Right atrium auricular region (tissue), 2 donors: ENCODE measurements at places on chromosomes 5 and 9.

DNA sequence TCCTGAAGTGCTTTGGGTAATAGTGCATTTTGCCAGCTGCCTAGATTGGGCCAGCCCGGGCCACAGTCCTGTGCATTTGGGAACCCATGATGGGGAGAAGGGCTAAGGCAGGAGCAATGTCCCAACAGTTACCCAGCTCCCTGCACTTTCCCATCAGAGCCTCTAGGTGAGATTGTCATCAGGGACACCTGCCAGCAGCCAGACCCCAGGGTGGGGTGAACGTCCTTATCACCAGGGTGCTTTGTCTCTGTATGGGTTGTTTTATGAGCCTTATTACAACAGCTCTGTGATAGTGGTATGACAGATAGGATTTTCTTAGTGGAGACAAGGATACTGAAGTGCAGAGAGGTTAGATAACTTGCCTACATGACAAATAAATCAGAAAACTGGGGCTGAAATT, 365.7 kb downstream of the OSTF1 start:
- no peak for DNase-seq

DNA sequence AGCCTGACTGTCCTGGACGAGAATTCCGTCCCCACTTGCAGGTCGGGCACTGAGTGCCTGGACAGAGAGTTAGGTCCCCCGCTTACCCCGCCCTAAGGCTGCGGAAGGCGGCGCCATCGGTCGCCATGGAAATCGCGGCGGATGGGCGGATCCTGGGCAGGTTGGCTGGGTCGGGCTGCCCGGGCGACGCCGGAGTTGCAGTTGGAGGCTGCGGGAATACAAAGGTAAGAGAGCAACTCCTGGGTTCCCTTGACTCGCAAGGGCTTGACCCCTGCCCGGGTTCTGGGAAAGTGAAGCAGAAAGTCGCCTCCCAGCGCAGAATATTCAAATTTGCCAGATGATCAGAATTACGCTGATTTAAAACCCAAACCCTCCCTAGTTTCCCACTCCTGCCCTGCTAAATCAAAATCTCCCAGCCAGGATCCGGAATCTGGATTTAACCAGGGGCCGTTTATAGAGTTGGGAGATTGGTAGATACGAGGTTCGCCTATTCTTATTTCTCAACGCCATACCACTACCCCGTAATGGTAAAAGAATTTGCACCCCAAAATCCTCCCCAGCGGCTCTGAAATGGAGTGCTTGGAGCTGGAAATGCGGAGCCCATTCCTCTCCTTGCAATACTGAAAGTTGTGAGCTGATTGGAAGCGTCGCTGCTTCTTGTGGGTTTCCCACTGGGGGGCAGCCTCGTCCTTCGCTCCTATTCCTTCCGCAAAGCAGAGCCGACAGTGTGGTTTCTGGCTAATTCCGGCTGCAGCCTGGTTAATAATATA, 156.4 kb upstream of the RASEF start:
- DNase-seq, result peak; percentile 78

DNA sequence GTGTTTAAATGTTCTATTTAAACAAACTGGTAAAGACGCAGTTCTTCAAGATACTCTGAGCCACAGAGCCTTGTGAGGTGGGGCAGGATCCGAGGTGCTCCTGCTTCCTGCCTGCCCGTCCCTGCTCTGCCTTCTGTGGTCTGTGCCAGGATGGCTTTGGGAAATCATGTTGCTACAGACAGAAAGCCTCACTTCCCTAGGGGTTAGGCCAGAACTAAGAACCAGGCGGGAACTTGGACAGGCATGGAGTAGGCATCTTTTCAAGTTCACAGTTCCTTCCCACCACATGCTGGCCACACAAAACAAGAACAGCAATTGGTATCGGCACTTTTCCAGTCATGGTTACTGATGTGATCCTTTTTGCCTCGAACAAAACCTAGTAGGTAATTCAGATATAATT, 67.7 kb upstream of the SPOCK1 start:
- DNase-seq, result no peak

DNA sequence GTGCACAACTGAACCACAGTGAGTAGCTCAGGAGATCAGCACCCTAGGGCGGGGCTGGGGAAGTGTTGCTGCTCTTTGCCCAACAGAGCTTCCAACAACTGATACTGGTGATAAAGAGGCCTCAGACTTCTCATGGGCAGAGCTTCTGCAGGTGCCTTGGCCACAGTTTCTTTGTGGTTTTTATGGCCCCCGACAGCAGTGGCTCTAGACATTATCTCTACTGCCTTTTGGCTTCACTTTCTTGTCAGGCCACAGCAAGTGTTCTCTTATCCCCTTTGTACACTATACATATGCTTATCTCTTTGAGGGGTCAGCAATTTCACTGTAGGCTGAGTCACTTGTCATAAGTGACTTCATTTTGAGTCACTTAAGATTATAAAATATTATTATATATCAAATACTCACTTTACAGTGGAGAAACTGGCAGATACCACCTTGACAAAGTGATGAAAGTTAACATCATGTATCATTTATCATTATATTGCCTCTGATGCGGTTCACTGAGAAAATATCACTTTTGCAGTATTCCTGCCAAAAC, 90.9 kb upstream of the COX7C start:
- DNase-seq, result no peak

GRCh38 chr5:40441733-40442132, 238.0 kb upstream of the PTGER4 start:
- DNase-seq, result no peak

DNA sequence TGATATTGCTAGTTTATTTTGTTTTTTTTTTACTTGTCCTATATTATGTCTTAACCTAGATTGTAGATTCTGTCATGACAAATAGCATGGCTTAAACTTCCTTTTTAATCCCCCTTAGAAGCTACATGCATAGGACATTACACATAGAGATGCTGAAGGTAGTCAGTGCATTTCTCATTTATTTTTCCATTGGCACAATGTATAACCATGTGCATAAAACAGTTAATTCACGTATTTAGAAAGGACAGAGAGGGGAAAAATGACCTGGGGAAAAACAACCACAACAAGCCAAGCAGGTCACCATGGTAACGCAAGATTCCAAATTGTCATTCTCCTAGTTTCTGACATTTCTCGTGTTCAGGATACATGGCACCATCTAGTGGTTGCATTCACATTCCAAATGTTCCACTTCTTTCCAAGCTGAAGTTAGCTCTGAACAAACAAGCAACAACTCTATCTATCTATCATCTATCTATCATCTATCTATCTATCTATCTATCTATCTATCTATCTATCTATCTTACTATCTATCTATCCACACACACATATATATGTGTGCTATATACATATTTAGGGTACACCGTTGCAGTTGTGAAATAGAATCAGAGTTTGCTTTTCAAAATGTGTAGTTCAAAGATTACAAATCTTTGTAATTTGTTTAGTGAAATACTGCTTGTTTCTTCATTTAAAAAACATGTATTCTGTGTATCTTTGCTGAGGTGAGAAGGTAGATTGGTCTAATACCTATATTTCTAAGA, 487.2 kb upstream of the ST8SIA4 start:
- no peak for DNase-seq

DNA sequence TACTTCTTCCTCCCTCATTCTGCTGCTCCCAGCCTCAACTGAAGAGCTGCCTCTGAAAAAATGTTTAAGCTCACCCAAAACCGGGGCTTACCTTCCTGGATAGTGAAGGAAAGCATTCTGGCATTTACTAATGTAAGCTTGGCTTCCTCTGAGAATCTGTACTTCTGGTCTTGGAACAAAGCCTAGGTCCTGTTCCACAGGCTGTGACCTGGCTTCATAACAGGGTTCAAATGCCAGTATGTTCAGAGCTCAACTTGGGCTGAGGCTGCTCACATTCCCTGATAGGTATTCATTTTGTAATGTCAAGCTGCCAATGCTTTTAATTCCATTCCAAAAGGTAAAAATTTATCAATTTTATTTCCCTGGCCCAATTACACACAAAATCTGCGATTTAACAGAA, 411.7 kb upstream of the KCNN2 start:
- no peak for DNase-seq

- DNase-seq, result peak; percentile 83
These were observed 546 bp downstream of the DNAJB5 start for GRCh38 chr9:34989946-34990635.

GRCh38 chr5:159319363-159319762, 10.9 kb downstream of the IL12B start:
- DNase-seq, result no peak

GRCh38 chr9:16627967-16628366, 242.5 kb downstream of the BNC2 start:
- DNase-seq, result peak; percentile 67

DNA sequence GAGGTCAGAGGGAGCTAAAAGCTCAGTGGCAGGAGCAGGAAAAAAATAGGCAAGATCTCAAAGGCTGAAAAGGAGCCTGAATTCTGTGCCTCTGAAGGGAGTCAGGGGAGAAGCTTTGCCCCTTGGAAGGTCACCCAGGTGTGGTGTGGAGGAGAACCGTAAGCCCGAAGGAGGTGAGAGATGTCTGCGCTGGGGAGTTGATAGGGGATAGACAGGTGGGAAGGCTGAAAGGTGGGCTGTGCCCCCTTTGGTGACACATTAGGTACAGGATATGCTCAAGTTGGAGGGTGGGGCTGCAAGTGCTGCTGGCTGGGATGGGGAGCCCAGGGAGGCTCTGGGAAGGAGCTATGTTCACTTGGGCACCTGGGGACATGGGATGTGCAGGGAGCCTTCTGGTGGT, 217.7 kb downstream of the PAX5 start:
- no peak for DNase-seq

- no peak for DNase-seq
These were observed 576.1 kb downstream of the LRRC70 start for GRCh38 chr5:63154476-63155309.

DNA sequence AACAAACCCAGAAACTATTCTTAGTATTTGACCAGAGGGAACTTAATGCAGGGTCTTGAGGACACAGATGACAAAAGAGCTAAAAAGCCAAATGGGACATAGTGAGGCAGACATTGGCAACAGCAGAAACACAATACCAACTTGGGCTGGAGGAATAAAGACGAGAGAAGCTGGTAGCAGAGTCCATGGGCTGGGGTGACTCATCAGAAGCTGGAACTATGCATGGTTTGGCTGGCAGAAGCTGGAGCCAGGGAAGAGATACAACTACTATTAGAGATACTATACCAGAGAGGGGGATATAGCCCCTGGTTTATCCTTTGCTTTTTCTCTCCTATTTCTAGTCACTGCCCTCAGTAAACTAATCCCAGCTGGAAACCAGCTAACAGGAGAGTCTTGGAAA, 29.2 kb upstream of the DPYSL3 start:
- no peak for DNase-seq

GRCh38 chr9:132982458-132982857, 4.0 kb downstream of the GFI1B start:
- no peak for DNase-seq

- peak; percentile 21 for DNase-seq
These were observed 54.4 kb upstream of the CTSL start for GRCh38 chr9:87671478-87671877.

DNA sequence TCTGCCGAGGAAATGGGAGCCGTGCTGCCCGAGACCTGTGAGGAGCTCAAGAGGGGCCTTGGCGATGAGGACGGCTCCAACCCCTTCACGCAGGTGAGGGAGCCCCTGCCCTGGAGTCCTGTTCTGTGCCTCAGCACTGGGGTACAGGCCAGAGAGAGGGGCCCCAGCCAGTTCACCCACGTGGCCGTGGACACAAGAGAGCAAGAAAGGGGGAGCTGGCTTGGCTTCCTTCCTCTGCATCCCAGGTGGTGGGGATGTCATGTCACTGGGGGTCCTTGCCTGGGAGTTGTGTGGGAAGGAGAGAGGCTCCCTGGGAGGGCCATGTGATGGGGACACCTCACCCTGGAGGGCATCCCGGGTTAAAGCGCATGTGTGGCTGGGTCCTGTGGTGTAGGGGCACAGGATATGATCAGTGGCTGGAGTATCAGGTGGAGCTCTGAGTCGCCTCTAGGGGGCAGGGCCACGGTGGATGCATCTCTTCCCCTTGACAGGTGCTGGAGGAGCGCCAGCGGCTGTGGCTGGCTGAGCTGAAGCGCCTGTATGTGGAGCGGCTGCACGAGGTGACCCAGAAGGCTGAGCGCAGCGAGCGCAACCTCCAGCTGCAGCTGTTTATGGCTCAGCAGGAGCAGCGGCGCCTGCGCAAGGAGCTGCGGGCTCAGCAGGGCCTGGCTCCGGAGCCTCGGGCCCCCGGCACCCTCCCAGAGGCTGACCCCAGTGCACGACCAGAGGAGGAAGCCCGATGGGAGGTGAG, 7.5 kb downstream of the N4BP3 start:
- DNase-seq, result no peak

DNA sequence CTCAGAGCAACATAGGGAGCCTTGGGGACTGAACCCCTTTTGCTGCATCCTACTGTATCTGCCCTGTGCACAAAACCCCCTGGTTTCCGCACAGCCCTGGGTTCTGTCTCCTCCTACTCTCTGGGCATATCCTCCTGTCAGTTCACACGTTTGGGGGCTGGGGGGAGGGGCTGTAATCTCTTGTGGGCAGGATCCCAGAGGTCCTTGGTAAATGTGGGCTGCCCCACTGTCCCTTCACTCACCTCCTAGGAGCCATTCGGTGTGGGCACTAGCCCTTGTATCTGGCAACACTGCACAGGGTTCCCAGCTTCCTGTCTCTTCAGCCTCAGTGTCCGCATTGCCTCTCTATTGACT, 271.8 kb upstream of the DMAC1 start:
- no peak for DNase-seq

- DNase-seq, result peak; percentile 83
These were observed 720 bp downstream of the TUSC1 start for GRCh38 chr9:25677301-25678146.

DNA sequence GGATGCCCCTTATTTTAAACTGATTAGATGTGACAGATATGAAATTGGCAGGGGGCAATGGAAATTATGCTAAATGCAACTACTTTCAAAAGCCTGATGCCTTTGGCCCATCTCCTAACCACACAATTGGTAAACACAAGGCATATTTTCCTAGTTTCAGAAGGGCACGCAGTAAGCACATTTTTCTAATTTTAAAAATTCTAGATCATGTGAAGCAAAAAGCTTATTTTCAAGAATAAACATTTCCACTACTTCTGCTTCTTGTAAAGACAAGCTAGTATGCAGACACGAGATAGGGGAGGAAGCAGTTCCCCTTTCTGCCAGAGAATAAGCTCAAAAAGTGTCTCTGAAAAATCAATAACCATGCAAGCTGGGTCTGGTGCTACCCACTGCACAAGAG, 67.7 kb downstream of the ABCA1 start:
- DNase-seq, result no peak

- no peak for DNase-seq
These were observed 219.2 kb downstream of the DCP2 start for GRCh38 chr5:113195771-113196170.

GRCh38 chr5:143315929-143316328, 87.6 kb downstream of the NR3C1 start:
- no peak for DNase-seq

- DNase-seq, result no peak
These were observed 3.7 kb downstream of the MTRR start for GRCh38 chr5:7872517-7873130.

GRCh38 chr9:61666849-61667371, 477.1 kb downstream of the SPATA31A7 start:
- DNase-seq, result peak; percentile 28

GRCh38 chr5:83124593-83124992, 47.2 kb downstream of the XRCC4 start:
- no peak for DNase-seq
